AG04450 (cell line): ENCODE measurements at places on chromosomes 7 and 10.

- no peak for DNase-seq
These were observed 6.8 kb downstream of the ATG9B start for GRCh38 chr7:151017370-151017952.

DNA sequence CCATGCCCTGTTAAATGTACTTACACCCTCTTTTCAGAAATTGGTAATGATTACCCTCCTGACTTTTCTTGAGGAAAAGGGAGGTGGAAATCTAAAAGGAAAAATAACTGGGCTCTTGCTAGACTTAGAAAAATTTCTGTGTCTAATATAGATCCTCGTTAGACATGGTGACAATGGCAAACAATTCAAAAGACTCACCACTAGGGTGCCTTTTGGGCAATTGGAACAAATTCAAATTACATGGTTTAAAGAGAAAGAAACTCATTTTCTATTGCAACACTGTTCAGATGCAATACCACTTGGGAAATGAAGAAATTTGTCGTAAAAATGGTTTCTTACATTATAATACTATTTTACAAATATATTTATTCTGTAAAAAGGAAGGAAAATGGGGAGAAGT, 950.1 kb downstream of the GRM8 start:
- no peak for DNase-seq

DNA sequence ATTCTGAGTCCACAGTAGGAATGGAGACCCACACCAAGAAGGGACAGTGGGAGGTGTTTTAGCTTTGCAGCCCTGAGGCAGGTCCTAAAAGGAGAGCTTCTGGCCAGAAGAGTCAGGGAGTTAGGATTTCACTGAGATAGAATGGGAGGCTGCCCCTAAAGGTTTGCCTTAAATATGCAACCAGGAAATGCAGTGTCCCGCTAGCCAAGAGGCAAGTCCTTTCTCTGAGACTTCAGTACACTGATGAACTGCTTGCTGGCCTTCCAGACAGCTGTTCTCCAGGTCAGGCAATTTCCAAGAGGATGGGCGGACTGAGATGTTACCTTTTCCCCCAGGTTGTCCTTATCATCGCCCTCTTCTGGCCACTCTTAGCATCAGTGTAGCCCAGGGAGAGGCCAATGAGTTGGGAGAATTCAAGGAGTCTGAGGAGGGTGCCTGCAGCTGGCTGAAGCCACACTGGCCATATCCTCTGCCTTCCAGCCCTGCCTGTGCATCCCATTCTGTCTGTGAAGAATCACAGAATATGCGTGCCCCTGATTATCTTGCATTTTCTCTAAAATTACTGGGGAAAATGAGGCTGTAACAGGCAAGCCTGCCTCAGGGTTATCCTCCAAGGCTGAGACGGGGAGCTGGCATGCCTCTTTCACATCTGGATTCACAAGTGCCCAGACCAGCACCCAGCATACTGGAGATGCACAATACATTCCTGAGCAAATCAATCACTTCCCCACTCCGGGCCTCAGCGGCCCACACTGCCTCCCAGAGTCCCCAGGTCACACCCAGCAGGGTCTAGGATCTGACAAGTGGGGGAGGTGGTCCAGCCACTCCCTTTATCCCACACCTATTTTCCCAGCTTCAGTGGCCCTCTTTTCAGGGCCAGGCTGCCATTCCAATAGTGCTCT, 2.4 kb downstream of the TLL2 start:
- DNase-seq: no peak

GRCh38 chr7:47474937-47475879, 106.7 kb downstream of the TNS3 start:
- peak; percentile 81 for DNase-seq

DNA sequence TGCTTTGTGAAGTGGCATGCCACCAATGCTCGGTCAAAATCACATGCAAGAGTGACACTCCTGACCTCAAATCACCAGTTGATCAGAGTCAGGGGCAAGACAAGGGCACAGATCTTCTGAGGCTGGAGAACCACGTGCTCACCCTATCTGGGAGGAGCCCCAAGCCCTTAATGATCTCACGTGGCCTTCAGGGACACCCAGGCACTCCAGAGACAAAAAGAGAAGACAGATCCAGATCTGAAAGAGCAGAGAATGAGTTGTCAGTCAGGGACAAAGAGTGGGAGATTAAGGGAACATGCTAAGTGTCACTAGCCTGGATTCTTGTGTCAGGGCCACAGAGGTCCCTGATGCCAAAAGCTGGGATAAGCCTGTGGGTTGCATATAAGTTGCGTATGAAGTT, 134.3 kb downstream of the PLXNA4 start:
- DNase-seq: no peak

DNA sequence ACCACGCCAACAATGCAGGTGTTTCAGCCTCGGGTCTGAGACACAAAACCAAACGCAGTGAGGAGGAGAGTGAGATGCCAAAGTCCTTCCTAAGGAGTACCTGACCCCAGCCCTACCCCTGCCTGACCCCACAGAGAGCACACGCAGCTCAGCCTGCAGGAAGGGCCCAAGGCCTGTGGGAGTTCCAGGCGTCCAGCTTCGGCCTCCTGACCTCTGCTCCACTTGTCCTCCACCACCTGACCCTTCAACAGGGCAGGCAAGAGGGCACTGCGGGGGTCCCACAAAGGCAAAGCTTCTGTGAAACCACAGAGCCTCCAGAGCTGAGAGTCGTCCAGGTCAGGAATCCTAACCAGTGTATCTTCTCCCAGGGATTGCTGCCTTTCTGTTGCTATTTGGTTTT, 122.0 kb upstream of the PPP2R2D start:
- no peak for DNase-seq

DNA sequence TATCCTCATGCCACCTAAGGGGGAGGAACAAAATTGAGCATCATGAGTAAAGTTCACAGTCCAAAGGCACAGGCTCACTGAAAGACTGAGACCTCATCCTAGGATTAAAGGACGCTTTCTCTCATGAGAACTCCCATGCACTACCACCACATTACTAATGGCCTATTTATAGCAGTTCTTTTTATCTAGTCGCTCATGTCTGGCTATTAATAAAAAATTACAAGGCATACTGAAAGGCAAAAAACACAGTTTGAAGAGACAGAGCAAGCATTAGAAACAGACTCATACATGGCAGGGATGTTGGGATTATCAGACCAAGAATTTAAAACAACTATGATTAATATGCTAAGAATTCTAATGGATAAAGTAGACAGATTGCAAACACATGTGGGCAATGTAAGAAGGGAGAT, 46.0 kb upstream of the CDK13 start:
- no peak for DNase-seq

GRCh38 chr7:70638158-70639107, 493.5 kb upstream of the GALNT17 start:
- no peak for DNase-seq

GRCh38 chr10:83371696-83372490, 767.4 kb upstream of the GHITM start:
- DNase-seq: no peak

- peak; percentile 44 for DNase-seq
These were observed 315.9 kb upstream of the SEMA3A start for GRCh38 chr7:84510505-84510904.

- no peak for DNase-seq
These were observed 104.5 kb downstream of the SRI start for GRCh38 chr7:88115258-88115796.

DNA sequence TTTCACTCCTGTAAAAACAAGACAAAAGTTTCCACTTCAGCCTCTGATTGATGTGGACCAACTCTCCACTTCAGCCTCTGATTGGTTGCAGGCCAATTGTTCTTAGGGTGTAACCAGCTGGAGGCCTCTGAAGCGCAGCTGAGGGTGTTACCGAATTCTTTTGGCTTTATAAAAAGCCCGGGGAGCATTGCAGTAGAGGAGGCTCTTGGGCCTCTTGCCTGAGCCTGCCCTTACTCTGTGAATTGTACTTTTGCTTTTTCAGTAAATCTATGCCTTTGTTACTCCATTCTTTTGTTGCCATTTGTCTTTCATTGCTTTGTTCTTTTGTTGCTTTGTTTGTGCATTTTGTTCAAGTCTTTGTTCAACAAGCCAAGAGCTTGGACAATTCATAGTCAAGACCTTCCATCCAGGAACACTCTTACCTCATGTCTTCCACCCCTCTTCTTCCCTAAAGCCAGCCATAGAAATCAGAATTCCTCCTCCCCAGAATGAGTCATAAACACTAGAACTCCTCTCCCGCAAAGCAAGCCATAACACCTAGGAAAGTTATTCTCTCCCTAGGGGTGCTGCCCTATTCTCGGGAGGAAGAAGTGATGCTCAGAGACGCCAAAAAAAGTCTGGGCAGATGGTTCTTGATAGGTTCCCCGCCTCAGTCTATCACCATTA, 53.5 kb upstream of the ARMC3 start:
- no peak for DNase-seq

- no peak for DNase-seq
These were observed 39.7 kb upstream of the NMT2 start for GRCh38 chr10:15208221-15208620.

- no peak for DNase-seq
These were observed 128.8 kb downstream of the LCOR start for GRCh38 chr10:96960872-96961271.

- DNase-seq: no peak
These were observed 9.4 kb downstream of the STRIP2 start for GRCh38 chr7:129443612-129444011.

DNA sequence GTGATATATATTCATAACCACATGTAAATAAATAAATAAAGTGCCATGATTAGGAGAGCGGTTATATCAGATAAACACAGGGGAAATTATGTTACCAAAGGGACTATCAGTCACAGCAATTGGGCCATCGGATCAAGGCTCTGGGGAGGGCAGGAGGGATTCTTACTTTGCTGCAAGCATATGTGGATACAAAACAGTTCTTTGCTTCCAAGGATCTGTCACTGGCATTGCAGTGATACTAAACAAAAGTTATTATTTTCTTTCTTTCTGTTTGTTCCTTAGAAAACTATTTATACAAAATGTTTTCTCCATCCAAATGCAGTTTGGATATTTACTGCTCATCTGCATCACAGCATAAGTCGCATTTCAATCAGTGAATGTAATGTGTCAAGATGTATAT, 188.4 kb upstream of the MGMT start:
- DNase-seq: no peak

DNA sequence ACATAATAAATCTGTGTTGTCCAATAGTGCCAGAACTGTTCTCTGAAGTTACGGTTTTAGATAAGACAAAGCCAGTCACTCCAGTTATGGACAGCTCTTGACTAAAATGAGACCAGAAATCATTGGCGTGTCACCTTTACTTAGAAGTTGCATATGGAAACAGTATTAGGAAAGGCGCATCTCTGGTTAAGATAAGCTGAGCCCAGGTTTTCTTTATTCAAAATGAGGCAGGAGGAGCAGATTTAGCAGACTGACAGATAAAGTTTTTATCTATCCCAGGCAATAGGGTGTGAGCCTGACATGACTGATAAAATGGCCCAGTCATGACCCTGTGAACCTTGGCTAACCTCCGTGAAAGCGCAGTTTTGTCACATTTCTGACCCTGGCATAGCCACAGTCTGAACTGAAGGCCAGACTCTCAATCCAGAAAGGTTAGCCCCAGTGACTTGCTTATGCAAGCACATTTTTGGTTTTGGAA, 4.2 kb downstream of the CYP26A1 start:
- DNase-seq: no peak

DNA sequence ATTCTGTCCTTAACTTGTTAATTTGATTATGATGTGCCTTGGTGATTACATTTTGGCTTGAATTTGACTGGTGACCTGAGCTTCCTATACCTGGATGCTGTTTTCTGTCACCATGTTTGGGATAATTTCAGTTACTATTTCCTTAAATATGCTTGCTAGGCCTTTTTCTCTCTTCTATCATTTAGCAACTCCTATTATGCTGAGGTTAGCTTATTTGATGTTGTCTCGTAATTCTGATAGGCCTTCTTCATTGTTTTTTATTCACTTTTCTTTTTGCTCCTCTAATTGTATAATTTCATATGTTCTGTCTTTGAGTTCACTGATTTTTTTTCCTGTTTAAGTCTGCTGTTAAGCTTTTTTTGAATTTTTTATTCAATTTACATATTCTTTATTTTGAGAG, 184.9 kb downstream of the ITGB1 start:
- no peak for DNase-seq

GRCh38 chr7:135939261-135939812, 37.8 kb downstream of the MTPN start:
- DNase-seq: no peak

DNA sequence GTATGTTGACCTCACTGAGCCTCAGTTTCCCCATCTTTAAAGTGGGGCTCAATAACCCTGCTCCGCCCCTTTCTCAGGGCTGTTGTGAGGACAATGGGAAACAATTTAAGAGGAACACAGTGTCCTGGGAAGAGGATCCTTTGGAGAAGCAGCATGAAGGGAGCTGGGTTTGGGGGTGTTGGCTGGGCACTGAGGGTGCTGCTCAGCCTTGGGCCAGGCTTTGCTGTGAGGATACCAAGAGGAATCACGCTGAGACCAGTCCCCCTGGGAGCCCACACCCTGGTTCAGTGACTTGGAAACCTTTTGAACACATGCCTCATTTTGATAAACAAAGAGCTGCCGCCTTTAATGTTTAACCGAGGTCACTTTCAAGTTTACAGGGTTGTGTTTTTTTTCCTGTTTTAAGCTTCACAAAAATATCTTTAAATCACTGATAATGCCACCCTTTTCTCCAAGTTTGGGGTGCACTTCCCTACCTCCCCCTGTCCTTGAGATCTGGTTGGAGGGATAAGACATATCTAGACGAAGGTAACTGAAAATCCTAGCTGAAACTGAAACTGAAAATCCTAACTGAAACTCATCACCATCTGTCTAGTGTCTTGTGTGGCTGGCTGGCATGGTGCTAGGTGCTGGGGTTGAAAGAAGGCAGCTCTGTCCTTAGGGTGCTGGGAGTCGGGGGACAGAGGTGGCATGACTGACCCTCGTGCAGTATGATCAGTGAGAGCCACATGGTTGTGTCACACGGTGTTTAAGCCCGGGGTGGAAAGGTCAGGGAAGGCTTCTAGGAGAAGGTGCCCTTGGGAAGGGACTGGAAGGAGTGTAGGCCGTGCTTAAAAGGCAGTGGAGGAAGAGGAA, 27.7 kb downstream of the ZNF775 start:
- no peak for DNase-seq

DNA sequence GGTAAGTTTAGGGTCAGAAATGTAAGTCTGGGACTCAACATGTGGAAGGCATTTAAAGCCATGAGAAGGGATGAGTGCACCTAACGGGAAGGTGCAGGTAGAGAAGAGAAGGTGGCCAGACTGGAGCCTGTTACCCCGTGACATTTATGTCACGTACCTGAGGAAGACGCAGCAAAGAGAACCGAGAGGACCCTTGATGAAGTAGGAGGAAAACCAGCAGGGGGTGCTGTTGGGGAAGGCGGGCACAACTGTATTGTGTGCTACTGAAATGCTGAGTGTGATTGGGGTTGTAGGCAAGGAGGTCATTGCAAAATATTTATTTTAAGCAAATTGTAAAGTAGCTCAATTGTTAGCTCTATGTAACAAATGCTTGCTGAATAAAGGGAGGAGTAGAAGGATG, 338.2 kb upstream of the PRKCQ start:
- no peak for DNase-seq

DNA sequence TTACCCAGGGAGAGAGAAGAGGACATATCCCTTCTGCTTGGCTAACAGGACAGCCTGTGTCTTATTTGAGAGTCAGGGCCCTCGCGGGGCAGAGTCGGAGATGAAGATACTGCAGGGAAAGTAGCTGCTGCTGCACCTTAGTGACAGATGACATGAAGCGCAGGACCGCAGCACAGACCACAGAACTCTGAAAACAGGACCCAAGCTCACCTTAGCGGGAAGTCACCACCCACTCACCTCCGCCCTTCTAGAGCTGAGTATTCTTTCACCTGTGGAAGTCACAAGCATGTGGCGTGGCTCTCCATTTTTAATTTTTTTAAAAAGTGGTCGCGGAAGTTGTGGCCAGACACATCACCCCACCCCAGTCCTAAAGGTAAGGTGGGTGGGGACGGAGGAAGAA, 191.4 kb downstream of the FAM107B start:
- no peak for DNase-seq

GRCh38 chr7:5591278-5591874, 167.7 kb upstream of the TNRC18 start:
- peak; percentile 60 for DNase-seq
